Hematopoietic multipotent progenitor cell treated with erythropoietin and hydrocortisone succinate and interleukin-3 and kit ligand, for 8 days (in vitro differentiated cells): ENCODE measurements at places on chromosomes 13 and 19.

DNA sequence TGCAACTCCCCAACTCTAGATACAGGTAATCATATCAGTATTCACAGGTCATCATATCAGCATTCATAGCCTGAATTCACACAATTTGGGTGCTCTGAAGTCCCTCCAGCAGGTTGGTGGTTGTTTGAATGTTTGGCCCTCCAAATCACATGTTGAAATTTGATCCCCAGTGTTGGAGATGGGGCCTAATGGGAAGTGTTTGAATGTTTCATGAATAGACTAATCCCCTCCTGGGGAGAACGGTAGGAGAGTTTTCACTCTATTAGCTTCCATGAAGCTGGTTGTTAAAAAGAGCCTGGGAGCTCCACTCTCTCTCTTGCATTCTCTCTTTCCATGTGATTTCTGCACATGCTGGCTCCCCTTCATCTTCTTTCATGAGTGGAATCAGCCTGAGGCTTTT, 288.6 kb upstream of the PCDH9 start:
- DNase-seq: no peak

GRCh38 chr19:2149980-2150793, 1.2 kb downstream of the AP3D1 start:
- DNase-seq: no peak

- DNase-seq: peak; percentile 67
These were observed 40.7 kb upstream of the MEDAG start for GRCh38 chr13:30865123-30866049.

DNA sequence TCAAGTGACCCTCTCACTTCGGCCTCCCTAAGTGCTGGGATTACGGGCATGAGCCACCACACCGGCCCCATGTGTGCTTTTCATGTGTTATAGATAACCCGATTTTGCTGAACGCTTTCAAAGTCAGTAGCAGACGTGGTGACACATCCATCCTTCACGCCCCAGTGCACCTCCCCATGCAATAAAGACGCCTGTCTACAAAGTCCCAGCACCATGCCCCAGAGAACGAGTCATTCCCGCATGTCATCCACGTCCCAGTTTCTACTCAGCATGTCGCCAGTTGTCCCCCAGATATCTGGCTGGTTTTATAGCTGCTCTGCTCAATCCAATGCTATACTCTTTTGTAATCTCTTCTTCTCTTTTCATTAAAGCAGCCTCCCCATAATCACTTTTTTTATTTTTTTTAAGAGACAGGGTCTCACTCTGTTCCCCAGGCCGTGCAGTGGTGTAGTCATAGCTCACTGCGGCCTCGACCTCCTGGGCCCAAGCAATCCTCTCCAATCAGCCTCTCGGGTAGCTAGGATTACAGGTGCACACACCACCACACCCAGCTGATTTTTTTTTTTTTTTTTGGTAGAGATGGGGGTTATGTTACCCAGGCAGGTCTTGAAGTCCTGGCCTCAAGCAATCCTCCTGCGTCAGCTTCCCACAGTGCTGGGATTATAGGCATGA, 42.5 kb downstream of the DNM2 start:
- no peak for DNase-seq

- DNase-seq: no peak
These were observed 340.8 kb downstream of the KLF5 start for GRCh38 chr13:73399347-73400216.

DNA sequence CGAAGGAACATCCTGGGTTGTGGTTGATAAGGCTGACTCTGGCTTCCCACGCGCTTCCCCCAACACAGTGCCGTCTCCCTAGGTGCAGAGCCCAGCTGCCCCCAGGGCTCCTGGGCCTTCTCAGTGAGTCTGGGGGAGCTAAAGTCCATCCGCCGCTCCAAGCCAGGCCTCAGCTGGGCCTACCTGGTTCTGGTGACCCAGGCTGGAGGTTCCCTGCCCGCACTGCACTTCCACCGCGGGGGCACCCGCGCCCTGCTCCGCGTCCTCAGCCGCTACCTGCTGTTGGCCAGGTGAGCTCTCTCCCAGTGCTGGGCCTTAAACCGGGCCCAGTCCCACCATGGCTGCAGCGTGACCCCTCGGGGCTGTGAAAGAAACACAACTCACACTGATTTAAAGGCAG, 3.7 kb downstream of the TBC1D17 start:
- no peak for DNase-seq

DNA sequence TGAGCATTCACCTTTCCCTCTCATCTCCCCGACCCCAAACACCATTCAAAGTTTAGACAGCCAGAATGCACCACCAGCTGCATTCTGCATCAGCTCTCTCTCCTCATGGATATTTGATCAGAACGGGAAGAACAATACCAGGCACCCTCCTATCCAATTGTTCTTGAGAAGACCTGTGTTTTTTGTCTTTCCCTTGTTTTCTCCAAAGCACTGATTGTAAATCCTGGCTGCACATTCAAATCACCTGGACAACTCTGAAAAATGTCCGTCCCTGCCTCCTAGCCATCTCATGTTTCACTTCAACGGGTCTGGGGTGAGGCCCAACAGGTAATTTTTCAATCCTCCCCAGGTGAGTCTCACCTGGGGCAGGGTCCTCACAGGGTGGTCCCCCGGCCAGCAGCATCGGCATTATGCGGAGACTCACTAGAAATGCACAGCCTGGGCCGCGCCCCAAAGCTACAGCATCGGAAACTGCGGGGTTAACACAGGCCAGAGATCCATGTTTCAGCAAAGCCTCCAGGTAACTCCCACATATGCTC, 5.5 kb downstream of the IRS2 start:
- DNase-seq: no peak

- peak; percentile 57 for DNase-seq
These were observed 33.4 kb downstream of the MBNL2 start for GRCh38 chr13:97255515-97256021.

DNA sequence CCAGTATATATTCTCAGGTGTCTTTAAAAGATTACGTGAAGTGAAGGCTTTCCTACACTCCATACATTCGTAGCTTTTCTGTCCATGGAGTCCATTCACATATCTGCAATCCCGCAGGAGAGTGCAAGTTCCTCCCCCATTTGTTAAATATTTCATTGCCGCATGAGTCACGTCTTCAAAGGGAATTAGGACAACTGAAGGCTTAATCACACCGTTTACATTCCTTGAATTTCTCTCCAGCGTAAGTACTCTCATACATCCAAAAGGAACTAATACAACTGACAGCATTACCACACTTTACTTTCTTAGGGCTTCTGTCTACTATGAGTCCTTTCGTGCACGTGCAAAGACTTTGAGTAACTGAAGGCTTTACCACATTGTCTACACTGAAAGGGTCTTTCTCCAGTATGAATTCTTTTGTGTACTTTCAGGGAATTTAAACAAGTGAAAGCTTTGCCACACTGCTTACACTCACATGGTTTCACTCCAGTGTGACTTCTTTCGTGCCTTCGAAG, 29.0 kb upstream of the ZNF564 start:
- no peak for DNase-seq

DNA sequence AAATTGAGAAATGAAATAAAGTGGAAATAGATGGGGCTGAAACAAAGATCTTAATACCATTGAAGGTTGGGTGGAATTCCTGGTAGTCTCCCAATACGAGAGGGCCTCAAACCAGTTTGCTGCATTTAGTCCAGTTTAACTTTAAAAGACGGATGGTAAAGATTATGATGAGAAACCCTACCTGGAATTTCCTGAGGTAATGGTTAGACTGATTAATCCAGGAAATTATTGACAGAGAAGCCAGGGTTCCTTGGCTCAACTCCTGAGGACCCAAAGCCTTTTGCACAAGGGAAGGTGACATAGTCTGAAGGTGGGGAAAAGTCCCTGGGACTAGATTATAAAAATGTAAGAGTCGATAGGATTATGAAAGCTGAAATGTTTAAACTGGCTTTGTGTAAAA, 133.2 kb upstream of the SLITRK5 start:
- no peak for DNase-seq

DNA sequence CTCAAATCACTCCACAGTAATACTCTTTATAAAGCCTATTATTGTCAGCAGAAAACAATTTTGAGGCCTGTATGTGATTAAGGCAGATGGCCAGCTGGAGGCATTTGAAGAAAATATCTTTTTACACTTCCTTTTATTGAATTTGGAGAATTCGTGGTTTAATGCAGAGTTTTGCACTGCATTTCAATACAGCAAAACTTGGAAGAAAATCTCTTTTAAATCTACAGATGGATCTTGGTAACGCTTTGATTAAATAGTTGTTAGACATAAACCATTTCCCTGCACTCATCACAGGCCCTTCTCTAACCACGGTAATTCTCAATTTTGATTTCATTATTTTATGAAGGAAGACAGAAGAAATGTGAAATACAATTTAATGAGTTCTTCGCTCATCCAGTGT, 185.7 kb downstream of the RFC3 start:
- DNase-seq: no peak

GRCh38 chr19:34715357-34715756, 18.7 kb upstream of the ZNF181 start:
- DNase-seq: no peak

GRCh38 chr19:53870485-53870844, 2.8 kb downstream of the MYADM start:
- DNase-seq: peak; percentile 69

GRCh38 chr19:48069435-48069834, 25.6 kb upstream of the CABP5 start:
- DNase-seq: no peak

GRCh38 chr19:57905258-57905657, 11.1 kb downstream of the ZNF417 start:
- DNase-seq: no peak

GRCh38 chr13:107291875-107292274, 723.9 kb upstream of the ARGLU1 start:
- DNase-seq: no peak

- no peak for DNase-seq
These were observed 7.4 kb downstream of the CKM start for GRCh38 chr19:45315304-45315703.

GRCh38 chr19:47702671-47703070, 10.6 kb upstream of the EHD2 start:
- no peak for DNase-seq

DNA sequence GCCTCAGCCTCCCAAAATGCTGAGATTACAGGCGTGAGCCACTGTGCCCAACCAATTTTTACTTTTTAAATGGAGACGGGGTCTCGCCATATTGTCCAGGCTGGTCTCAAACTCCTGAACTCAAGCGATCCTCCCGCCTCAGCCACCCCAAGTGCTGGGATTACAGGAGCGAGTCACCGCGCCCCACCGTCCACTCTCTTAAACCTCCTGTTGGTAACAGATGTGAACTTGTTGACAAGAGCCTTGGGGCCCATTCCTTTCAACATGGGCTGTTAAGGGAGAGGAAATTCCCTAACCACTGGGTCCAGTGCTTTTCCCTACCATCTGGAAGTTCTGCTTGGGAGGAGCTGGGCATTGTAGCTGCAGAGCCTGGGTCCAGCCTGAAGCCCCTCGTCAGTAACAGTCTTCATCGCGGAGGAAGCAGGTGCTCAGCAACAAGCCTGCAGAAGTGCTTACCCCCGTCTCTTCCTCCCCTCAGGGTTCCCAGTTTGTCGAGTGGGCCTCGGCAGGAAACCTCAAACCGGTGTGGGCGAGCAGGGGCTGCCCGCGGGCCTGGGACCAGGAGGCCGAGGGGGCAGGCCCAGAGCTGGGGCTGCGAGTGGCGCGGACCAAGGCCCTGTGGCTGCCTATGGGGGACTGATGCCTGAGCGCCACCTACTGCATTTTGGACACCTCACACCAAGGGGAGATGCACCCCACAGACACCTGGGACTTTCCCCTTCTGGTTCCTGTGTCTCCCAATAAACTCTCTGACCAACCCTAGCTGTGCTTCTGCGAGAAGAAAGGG, 4.0 kb upstream of the FLT3LG start:
- DNase-seq: peak; percentile 54

DNA sequence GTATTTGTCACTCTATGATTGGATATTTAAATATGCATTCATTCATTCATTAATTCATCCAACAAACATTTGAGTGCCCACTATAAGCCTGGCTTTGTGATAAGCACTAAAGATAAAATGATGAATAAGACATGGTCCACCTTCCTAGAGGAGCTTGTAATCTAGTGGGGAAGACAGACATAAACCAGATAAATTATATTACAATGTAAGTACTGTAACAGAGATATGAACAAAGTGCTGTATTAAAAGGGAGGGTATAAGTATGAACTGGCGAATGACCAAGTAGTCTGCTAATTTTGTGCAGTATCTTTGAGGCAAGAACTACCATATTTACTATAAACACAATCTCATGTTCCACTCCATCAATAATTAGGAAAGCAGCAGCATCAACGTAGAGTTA, 88.2 kb downstream of the RBM26 start:
- no peak for DNase-seq

DNA sequence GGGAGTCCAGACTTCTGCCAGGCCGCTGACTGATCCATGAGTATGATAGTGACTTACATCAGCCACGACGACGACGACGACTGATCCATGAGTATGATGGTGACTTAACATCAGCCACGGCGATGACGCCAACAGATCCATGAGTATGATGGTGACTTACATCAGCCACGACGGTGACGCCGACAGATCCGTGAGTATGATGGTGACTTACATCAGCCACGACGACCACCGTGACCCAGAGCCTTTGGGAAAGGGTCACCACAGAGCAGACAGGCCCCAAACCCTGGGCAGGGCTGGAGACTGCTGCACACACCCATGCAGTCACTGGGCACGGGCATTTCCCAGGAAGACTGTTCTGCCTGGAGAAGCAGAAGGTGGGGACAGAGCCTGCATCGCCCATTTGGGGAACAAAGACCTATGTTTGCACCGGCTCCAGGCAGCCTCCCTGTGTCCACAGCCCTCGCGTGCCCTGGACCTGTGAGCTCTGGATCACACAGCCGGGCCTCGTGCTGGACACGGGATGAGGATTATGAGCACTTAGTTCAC, 130.9 kb upstream of the SPACA7 start:
- DNase-seq: no peak

DNA sequence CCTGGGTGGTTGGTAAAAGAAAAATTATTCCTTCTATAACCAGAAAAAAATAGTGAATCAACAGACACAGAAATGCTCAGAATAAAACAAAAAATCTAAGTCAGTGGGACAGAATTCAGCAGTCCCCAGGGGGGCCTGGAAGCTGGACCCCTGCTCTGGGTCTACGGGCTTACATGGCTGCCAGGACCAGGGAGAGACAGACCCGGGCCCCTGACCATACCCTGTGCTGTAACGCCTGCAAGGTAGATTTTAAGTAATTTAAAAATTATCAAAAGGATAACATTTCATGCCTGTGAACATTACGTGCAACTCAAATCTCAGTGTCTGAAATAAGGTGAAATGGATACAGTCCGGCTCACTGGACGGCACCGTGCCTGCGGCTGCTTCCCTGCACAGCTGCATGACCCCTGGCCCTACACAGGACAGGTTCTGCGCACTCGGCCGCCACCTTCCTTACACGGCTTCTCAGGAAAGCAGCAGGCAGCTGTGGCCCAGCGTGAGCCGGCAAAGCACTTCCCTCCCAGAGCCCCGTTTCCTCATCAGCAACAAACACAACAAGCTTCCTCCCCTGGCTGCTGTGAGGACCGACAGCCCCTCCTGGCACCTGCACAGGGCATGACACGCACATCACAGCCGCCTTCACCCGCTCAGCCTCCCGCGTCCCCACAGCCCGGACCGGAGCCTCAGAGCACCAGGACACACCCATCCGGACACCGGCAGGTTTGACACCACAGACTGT, 22.2 kb downstream of the RASA3 start:
- DNase-seq: peak; percentile 43

GRCh38 chr13:73832128-73832588, 302.0 kb downstream of the KLF12 start:
- DNase-seq: no peak

GRCh38 chr19:23098988-23099387, 17.8 kb upstream of the ZNF730 start:
- no peak for DNase-seq
